ENCODE measurements at places on chromosomes 11 and 22.

GRCh38 chr22:21641789-21642583, at the start of gene SDF2L1:
Gene SDF2L1, plus strand, starts transcription at chr22:21642302. Its CDS starts 35 bp downstream, at chr22:21642337.
- peak; percentile 99 for DNase-seq

DNA sequence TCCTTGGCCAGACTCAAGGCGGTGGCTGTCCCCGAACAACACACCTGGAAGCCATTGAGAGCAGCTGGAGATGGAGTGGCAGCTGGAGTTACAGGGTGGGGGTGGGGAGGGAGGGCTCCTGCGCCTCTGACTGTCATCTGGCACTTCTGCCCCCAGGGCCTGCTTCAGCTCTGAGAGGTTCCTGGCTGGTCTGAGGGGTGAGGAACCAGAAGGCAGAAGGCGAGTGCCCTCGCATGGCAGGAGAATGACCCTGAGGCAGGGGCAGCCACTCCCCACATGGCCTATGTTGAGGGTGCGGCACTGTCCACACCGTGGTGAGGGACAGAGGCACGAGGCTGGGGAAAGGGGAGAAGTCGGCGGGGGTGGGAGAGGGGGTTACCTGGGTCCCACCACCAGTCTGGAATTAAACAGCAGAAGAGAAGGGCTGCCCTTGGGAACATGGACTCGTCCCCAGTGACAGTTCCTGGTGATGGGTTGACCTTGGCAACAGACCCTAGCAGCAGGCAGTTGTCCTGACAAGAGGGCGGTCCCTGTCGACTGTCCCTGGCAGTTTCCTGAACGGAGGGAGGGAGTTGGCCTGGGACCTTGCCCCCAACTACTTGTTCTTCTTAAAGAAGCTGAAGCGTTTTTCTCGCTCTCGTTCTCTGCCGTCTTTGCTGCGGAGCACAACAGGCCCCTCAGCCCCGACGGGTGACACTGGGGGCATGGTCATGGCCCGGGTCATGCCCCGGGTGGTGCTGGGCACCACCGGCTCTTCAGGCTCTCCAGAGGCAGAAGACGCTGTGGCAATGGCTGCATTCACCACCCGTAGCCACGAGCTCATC, 7.8 kb upstream of the RBM4B start:
- no peak for DNase-seq

DNA sequence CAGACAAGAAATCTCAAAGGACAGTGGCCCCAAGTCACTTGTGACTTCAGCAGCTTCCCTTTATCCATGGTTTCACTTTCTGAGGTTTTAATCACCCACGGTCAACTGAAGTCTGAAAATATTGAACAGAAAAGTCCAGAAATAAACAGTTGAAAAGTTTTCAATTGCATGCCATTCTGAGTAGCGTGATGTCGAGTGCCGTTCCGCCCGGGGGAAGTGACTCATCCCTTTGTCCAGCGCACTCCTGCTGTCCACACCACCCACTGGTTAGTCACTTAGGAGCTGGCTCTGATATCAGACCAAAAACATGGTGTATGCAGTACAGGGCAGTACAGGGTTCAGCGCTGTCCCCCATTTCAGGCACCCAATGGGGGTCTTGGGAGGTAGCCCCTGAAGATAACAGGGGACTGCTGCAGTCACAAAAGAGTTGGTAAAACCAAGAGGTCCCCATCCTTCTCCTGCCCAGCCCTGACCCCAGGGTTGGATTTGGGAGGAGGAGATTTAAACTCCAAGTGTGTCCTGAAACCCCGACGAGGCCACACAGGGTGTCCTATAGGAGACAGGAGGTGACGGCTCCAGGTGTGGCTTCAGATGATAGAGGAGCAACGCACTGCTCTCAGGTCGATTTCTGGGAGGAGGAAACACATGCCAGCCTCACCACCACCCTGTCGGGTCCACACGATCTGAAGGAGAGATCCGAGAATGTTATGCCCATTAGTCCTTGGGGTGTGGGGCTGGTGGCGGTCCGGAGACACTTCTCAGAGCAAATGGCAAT, 390.1 kb downstream of the CTTN start:
- no peak for DNase-seq

GRCh38 chr11:126163074-126163700, 48.3 kb downstream of the RPUSD4 start:
- DNase-seq, result no peak

GRCh38 chr11:79039122-79039521, 401.7 kb downstream of the TENM4 start:
- DNase-seq, result no peak

- DNase-seq, result no peak
Observed at GRCh38 chr11:19879307-19880087, 166.9 kb downstream of the NAV2 start.

GRCh38 chr22:44406341-44407170, 91.5 kb downstream of the RTL6 start:
- DNase-seq, result no peak

- DNase-seq, result peak; percentile 9
Observed at GRCh38 chr11:111977146-111978027, 40.2 kb downstream of the DIXDC1 start.

DNA sequence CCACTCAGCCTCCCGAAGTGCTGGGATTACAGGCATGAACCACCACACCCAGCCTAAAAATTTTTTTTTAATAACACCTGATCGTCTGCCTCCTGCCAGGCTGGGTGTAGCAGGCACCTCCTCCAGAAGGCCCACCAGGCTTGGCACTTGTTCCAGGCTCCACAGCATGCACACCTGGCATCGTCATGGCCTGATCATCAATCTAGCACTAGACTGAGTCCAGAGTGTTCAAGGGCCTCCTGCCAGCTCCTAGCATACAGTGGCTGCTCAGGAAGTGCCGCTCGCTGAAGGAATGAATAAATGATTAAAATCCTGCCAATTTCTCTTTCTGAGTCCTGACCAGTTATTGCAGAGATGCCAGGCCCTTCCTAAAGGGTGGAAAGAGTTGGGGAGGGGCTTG, 3.5 kb upstream of the PDGFB start:
- DNase-seq, result no peak

GRCh38 chr11:73547706-73548595, 50.0 kb downstream of the FAM168A start:
- peak; percentile 14 for DNase-seq

DNA sequence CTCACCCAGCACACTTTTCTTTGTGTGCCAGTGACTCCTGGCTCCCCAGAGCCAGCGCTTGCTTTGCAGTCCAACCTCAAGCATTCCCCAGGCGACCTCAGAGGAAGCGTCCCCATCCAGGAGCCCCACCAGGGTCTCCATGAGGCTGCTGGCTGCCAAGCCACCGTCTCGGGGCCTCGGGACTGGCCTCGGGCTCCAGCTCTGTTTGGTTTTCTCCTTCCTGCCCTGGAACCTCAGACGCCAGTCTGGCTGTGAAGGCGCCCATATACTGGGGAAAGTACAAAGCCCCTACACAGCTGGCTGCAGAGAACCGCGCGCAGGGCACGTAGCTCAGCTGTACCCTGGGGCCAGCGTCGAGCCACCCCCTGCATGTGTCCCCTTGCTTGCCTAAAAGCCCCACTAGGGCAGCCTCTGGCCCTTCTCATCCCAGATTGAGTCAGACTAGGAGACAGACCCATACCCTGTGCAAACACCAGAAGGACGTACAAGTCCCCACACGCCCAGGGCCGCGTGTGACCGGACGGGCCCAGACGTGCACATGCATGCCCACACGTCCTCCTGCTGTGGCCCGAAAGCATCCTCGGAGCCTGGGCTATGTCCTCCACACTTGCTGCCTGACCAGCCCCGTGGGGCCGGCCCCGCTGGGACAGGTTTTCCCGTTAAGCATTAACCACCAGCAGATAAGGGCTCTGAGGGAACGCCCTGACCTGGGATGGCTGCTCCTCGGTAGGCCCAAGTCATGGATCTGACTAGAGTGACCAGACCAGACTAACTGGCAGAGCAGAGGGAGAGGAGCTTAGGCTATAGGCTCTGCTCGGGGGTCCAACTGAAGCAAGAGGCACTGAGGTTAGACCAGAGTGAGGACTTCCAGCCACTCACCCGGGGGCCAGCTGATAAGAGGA, 4.2 kb upstream of the SYT8 start:
- peak; percentile 4 for DNase-seq

- no peak for DNase-seq
Observed at GRCh38 chr11:117479372-117479771, 151.7 kb downstream of the CEP164 start.

DNA sequence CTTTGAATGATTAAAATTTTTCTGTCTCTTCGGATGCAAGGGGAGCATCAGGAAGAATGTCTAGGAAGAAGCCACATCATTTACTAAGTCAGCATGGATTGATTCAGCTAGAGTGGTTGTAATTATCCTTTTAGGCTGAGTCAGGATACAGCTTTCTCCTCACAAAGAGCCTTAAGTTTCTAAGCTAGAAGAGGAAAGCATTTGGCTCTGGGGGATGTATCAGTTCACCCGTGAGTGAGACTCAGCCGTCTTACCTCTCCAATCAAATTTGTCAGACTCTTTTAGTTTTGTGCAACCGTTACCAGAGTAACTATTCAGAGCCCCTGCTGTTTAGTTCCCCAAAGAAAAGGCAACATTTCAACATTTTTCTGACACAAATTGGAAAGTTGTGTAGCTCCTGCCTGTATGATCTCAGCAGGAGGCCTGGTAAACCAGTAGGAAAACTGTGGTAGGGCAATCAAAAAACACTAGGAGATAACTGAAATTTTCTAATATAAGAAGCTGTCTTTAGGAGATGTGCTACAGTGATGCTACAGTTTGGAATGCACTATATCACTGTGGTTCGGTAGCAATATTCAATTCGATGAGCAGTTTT, 432.4 kb upstream of the LUZP2 start:
- DNase-seq, result no peak

DNA sequence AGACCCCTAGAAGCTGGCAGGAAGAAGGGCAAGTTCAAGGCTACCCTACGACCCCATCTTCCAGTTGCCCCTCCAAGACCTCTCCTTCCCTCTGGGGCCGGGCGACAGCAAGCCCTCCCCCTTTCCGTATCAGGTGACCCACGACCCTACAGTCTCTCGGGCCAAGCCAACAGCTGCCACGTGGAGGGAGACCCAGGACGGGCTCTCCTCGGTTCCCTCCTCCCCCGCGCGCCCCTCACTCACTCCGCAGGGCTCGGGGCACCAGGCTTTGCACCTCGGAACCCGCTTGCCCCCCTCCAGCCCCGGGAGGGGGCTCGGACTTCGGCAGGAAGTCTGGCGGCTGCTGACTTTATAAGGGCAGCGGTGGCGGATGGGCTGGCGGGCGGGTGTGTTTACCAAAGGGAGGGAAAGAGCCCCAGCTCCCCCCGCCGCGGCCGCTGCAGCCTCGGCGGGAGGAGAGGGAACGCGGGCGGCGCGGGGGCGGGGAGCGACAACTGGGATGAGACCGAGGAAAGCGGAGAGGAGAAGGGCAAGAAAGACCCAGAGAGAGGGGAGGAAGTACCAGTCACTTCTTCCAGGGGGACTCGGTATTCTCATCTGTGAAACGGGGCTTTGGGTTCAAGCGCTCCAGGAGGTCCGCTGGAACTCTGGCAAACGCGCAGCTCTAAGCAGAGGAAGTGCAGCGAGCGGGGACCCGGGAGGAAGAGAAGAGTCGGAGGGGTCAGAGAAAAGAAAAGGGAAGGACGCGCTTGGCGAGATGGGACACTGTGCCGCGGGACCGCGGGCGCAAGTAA, 767 bp downstream of the SLC43A1 start:
- peak; percentile 52 for DNase-seq

- DNase-seq, result no peak
Observed at GRCh38 chr22:26811647-26811992, 154.2 kb downstream of the MIAT start.

DNA sequence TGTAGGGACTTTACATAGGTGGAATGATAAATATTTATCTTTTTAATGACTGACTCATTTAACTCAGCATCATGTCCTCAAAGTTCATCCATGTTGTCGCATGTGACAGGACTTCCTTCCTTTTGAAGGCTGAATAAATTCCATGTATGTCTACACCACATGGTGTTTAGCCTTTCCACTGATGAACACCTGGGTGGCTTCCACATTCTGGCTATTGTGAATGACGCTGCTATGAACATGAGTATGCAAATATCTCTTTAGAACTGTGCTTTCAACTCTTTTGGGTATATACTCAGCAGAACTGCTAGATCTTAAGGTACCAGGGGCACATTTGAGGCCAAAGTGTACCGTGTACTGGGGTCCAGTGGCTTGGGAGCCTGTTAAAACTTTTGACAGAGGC, 24.1 kb downstream of the LARGE1 start:
- no peak for DNase-seq

DNA sequence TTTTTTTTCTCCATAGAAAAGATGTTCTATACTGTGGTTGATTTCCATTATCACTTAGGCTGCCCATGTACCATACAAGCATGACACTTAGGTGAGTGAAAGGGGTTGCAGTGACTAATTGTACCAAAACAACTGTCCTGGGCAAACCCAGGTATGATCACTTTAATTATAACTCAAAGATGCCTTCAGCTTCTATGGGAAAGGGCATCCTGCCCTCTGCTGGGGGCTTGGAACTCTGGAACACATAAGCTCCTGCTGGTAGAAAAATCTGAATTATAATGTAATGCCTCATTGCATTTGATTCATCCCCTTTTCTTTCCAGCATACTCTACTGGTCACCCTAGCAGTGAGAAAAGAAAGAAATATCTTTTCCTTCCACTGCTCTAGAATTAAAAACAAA, 206.3 kb downstream of the DDX10 start:
- no peak for DNase-seq

- peak; percentile 84 for DNase-seq
Observed at GRCh38 chr22:17084554-17085276, at the start of gene IL17RA. Gene IL17RA, plus strand, starts transcription at chr22:17085000. Its CDS starts 92 bp downstream, at chr22:17085092.

DNA sequence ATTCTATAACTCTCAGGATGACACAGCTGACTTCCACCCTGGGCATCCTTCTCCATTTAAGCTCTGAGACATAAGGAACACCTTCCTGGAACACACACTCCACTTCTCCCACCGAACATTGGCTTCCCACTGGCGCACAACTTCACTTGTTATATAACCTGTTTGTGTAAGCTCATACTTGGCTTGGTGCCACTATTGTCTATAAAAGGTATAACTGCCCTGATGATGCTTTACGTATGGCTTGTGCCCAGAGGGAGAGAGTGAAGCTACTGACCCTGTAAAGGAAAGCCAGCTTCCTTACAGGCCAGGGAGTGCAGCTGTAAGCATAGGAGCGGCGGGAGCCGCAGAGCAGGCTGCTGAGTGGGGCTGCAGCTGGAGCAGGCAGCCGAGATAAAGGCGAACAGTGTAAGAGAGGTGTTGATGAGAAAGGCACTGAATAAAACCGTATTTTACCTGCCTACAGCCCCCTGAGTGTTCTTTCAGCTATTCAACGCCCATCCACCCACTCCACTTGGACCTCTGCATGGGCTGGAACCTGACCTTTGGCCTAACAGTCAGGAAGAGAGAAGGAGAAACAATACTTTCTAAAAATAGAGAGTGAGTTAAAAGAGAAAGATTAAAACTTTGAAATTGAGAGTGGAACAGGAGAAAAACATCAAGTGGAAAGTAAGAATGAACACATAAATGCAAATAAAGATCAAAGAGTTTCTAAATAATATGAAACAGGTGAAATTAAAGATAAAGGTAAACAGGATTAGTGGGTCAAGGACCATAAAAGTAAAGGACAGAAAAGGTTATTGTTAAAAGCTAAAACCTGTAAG, 252.1 kb upstream of the ARHGAP42 start:
- no peak for DNase-seq

Measured in CD14-positive monocyte (primary cell).